GM12891 (cell line): ENCODE measurements at places on chromosomes 13 and 19.

DNA sequence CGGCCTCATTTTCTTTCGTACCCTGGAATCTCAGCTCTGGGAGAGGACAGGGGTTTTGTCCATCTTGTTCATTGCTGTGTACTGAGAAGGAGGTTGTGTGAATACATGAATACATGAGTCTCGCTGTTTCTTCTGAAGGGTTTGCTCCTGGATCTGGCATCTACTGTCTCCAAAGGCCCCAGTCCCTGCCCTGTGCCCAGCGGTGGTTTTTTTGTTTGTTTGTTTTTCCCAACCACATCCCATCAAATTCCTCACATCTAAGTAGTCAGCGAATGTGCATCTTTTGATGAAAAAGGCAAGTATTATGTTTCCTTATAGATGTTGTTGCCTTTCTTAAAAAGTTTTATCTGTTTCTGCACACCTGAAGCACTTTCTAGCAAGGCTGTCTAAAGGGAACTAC lies 12.5 kb downstream of the DCAF15 start:
- no peak for DNase-seq

DNA sequence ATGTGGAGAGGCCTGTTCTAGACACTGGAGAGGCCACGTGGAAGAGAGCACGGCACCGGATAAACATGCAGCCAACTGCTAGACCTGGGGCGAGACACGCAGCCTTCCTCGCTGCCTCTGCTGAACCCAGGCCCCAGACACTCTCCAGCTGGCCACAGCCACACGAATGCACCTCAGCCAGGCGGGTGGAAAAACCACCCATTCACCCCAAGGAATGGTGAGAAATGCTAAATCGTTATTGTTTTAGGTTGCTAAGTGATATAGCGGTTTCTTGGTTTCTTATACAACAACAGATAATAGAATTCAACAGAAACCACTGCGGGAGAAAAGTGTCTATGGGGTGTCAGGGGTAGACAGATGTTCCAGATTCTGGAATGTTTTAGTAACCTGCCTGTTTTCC lies 52.5 kb downstream of the STK24 start:
- no peak for DNase-seq

DNA sequence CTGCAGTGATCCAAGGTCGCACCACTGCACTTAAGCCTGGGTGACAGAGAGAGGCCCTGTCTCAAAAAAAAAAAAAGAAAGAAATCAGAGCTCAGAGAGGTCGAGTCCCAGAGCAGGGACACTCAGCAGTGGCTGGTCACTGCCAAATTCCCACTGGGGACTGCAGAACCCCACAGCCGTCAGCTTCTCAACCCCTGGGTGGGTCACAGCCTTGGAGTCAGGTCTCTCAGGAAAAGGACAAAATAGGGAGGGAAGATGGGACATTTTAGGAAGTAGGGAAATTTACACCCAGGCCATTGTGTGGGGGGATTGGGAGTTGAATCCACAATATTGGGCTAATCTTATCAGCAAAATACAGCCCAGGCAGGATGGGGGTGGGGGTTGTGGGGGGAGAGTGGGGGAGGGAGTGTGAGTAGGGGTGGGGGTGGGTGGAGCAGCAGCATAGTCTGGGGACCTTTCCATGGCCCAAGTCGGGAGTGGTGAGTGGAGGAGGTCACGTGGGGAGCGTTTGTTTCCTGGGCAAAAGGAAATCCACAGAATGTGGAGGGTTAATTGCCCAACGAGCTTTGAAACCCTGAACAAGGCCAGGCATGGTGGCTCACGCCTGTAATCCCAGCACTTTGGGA lies 5.0 kb upstream of the CCDC194 start:
- DNase-seq = no peak

- DNase-seq = no peak
These were observed 328.6 kb downstream of the SUCLA2 start for GRCh38 chr13:47672245-47673008.

DNA sequence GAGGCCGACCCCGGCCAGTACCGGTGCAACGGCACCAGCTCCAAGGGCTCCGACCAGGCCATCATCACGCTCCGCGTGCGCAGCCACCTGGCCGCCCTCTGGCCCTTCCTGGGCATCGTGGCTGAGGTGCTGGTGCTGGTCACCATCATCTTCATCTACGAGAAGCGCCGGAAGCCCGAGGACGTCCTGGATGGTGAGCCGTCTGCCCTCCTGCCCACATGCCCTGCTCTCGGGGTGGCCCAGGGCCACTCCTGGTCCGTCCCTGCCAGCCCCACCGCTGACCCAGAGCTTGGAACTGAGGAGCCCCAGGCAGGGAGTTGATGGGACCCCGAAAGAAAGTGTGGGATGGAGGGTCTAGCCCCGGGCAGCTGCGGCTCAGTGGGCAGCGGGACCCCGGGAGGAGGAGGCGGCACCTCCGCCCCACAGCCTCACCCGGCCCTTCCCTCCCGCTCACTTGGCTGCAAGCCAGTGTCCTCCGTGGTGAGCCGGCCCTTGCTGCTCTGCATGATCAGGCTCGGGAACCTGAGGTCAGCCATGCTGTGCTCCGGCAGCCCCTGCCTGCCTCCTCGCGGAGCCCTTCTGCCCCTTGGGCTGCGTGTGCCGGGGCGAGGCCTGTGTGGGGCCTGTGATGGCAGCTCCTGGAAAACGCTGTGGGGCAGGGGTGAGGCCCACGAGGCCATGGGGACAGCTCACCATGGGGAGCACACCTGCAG lies 8.1 kb upstream of the HCN2 start:
- no peak for DNase-seq

GRCh38 chr19:47582320-47582909 lies 9.5 kb upstream of the ZNF541 start:
- no peak for DNase-seq

DNA sequence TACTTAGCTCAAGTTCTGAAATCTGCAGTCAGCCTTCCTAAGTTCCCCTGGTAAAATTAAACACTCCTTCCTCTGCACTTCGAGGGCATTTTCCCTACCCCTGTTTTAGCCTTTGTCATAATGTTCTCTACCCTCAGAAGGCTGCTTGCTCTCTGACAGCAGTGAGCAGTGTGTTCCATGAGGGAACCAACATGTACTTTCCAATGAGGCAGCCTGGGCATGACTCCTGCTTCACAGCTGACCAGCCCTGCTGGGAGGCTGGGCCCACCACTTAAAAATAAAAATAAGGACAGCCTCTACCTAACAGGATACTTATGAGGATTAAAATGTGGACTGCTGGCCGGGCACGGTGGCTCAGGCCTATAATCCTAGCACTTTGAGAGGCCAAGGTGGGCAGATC lies 26.4 kb downstream of the RUBCNL start:
- DNase-seq = no peak

DNA sequence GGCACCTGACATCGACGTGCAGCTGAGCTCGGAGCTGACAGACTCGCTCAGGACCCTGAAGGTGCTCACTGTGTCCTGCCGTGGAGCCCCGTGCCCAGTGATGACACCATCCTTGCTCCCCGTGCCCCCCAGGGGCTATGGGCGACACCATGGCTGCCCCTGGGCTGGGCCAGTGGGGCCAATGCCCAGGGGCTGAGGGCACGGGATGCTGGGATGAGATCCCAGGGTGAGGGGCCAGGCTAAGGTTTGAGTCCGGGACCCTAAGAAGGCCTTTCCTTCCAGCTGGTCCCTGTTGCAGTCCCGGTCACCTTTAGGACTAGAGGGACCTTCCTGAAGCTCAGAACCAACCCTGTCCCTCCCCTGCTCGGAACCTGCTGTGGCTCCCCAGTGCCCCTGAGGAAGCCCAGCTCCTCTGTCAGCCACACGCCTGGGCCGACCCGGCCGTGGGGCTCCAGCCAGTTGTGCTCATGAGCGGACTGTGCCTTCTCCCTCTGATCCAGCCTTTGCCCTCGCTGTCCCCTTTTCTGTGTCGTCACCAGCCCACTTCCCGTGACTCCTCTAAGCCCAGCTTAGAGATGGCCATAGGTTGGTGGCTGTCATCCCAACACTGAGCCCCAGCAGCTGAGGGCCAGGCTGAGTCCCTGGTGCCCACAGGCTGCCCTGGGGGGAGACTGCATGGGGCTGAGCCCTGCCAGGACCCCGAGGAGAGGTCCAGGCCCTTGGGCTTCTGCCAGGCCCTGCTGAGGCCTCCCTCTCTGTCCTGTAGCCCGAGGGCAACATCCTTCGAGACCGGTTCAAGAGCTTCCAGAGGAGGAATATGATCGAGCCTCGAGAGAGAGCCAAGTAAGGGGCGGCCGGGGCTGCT lies 10.6 kb downstream of the NOP53 start:
- DNase-seq = no peak

GRCh38 chr19:20661150-20661819 lies at the start of gene ZNF626:
ZNF626 (minus strand) TSS chr19:20661571; CDS start chr19:20661446, 125 bp downstream.
- peak; percentile 44 for DNase-seq

GRCh38 chr19:45901912-45902650 lies at the start of gene MYPOP:
MYPOP (minus strand) TSS chr19:45902613; CDS start chr19:45901773, 840 bp downstream.
- DNase-seq = no peak

DNA sequence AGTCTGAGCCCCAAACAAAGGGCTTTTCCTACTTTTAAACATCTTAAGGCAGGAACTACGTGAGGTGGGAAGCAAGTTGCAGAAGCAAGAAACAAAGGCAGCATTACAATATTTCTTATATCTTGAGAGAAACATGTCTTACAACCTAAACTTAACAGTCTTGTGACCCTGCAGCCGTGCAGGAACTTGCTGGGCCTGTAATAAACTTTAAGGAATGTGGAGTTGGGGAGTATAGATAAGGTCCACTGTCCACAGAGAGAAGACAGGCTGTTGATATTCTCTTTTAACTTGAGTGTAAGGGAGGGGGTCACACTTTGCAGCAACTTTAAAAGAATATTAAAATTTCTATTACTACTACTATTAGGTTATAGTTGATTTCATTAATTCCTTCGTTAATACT lies 214.6 kb upstream of the HTR2A start:
- no peak for DNase-seq

DNA sequence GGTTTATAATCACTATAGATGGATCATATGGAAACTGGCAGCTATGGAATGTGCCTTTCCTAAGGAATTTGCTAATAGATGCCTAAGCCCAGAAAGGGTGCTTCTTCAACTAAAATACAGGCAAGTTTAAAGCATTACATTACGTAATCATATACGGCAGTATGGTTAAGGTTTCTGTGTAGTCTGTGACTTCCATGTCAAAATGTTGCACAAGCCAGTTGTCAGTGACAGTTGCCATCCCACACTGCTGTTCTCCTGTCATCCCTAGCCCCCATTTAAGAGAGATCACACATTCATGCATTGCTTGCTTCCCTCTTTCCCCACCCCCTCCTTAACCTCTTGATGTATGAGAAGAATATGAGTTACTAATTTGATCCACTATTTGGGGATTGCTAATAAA lies 47.3 kb downstream of the BRCA2 start:
- DNase-seq = no peak

GRCh38 chr13:49424011-49424560 lies 19.8 kb downstream of the CAB39L start:
- DNase-seq = no peak

- DNase-seq = no peak
These were observed 38.2 kb upstream of the GJB6 start for GRCh38 chr13:20270163-20270865.

- DNase-seq = no peak
These were observed 194.0 kb upstream of the SLITRK1 start for GRCh38 chr13:84076280-84076679.

DNA sequence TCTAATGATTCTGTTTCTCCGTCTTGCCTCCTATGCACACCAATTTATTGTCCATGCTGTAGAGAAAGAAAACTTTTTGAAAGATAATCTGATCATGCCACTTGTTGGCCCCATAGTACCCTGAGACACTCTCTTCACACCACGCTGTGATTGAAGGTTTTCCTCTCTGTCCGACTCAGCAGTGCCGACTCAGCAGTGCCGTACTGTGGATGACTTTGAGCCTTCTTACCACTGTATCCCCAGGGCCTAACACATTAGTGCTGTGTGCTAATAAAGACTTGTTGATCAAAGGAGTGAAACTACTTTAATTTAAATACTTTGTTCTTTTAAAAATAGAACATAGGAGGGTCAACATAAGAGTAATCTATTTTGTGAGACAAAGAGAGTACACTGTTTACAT lies 429.6 kb downstream of the KLF12 start:
- no peak for DNase-seq

DNA sequence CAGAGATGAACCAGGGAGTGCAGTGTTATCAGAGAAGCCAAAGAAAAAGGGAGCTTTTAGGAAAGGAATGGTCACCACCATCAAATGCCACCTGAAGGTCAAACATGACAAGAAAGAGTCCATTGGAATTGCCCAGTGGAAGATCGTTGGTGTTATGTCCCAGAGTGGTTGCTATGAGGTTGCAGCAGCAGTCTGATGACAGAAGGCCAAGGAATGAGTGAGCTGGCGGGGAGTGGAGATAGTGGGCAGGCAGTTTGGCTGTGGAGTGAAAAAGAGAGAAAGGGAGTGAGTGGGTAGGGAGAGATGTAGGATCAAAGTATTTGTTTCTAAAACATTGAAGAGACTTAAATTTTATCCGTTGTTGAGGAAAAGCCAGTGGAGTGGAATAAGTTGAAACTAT lies 117.4 kb upstream of the WASF3 start:
- DNase-seq = no peak

GRCh38 chr19:32355309-32355708 lies 9.9 kb downstream of the ZNF507 start:
- no peak for DNase-seq

DNA sequence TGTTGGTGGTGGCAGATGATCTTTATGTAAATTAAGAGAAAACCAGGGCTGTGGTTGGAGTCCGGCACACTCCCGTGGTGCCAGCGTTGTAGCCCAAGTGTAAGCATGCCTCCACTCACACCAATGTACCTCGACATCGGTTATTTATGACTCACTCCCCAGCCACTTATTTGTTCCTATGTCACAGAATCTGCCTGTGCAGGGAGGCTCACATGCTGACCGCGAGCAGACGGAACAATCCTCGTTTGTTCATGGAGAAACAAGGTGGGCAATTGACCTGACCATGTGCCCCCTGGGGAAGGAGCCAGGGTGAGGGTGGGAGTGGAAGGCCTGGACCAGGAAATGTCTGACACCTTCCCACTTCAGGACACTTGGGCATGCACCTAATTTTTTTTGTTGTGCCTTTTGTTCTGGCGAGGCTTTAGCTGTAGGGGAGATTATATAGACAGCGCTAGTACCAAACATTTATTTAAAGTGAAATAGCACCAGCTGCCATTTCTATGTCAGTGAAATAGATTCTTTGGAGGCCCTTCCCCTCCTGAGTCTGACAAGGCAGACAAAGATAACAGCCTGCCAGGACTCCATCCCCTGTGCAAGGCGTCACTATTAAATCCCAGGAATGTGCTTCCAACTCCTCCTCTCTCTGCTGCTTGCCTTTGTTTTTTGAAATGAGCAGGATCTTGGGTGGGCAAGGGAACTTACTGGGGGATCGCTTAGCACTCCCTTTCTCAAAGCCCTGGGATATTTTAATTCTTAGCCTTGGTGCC lies 394.2 kb downstream of the FGF9 start:
- no peak for DNase-seq

- no peak for DNase-seq
These were observed 679 bp upstream of the CDADC1 start for GRCh38 chr13:49246850-49247642.

GRCh38 chr13:71603255-71603654 lies 263.7 kb downstream of the DACH1 start:
- DNase-seq = no peak

GRCh38 chr19:8473648-8474476 lies 28.6 kb downstream of the PRAM1 start:
- peak; percentile 51 for DNase-seq

GRCh38 chr19:35549174-35549788 lies 3.9 kb downstream of the TMEM147 start:
- DNase-seq = peak; percentile 70
